Right cardiac atrium (tissue), 5 donors: ENCODE measurements at places on chromosomes 3 and 15.

DNA sequence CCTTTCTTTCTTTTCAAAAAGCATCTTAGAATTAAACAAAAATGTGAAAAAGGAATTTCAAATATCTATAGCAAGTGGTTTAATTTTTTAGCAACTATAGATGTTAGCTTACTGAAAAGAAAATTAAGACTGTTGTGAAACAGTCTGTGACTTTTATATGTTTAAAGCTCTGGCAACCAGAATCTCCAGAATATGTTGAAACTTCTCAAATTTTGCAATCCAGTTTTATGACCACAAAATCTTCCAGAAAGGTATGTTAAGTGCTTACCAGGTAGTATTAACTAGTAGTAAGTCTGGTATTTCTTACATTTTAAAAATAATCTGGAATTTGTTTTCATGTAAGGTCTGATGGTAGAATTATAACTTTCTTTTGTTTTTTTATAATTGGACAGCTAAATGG lies 235.0 kb downstream of the SLC9A9 start:
- DNase-seq: no peak

- DNase-seq: peak; percentile 47
Measured at GRCh38 chr15:77017091-77017660, 22.2 kb downstream of the PSTPIP1 start.

DNA sequence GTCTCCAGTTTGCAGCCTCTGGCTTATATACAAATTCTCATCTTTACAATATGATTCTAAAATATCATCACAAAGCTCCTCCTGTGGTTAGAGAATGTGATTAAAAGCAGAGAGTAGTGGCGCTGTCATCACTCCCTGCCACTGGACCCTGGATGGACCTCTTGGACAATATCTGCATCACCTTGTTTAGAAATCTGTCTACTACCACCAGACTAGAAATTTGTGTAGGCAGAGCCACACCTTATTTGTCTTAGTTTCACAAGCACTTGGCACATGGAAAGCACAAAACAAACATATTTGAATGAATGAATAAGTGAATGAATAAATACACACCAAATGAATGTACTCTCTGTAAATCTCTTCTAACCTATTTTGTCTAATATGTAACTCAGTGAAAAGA lies 68.1 kb downstream of the IMPG2 start:
- DNase-seq: no peak

DNA sequence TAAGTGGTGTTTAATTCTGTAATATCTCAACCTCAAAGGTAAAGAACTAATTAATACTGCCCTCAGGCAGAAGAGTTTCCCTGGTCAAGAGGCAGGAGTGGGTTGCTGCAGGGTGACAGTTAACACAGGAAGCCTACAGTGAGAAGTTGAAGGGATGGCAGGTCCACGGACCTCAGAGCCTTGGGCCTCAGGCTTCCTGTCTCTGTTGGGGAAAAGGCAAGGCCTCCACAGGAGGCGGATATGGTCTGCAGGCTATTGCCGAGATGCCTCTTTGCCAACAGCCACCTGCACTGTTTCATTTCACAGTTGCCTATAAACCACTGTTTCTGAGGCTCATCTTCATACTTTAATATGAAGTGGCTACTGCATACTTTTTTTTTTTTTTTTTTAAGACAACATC lies 33.3 kb upstream of the RPN1 start:
- DNase-seq: no peak

GRCh38 chr3:148331081-148331846 lies 366.4 kb upstream of the AGTR1 start:
- DNase-seq: no peak

GRCh38 chr3:5630406-5630805 lies 442.9 kb downstream of the EDEM1 start:
- no peak for DNase-seq

- DNase-seq: no peak
Measured at GRCh38 chr3:57918123-57918837, 89.9 kb upstream of the FLNB start.

- DNase-seq: no peak
Measured at GRCh38 chr15:96264351-96264798, 66.1 kb upstream of the NR2F2 start.

DNA sequence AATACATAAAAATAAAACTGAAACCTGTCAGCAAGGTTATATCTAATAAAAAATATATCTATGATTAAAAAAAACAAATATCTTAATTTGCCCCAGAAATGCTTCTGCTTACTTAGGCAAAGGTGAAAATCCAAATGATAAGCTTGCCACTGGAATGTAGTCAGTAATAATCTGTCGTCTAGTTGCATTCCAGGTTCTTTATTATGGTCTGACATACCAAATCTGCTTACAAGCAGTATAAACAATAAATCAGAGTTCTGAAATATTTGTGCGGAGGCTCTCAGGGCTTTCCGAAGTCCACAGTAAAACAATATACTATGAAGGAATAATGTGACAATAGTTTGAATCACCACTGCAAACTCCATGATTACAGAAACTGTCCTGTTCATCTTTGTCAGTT lies 1133.5 kb downstream of the ROBO1 start:
- DNase-seq: no peak

GRCh38 chr3:141913150-141913811 lies 36.8 kb downstream of the ATP1B3 start:
- no peak for DNase-seq

- DNase-seq: peak; percentile 79
Measured at GRCh38 chr3:129892857-129893580, 492 bp downstream of the TMCC1 start.

DNA sequence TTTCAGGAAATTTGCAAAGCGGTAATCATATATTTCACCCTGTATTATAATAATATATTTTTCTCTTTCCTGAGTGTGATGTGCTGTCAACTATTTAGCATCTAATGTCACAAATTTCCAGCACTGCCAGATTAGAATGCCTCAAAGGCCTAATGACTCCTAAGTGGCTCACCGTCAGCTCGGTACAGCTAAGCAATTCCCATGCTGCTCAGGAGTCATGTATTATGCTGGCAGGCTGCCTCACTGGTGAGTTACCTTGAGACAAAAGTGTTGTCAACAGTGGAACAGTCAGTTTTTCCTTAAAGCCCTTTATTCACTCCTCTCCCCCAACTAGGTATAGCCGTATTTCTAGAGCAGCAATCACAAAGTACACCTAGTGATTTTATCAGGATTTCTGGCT lies 83.6 kb downstream of the NSUN3 start:
- no peak for DNase-seq

- DNase-seq: no peak
Measured at GRCh38 chr3:22319446-22319845, 568.4 kb upstream of the ZNF385D start.

DNA sequence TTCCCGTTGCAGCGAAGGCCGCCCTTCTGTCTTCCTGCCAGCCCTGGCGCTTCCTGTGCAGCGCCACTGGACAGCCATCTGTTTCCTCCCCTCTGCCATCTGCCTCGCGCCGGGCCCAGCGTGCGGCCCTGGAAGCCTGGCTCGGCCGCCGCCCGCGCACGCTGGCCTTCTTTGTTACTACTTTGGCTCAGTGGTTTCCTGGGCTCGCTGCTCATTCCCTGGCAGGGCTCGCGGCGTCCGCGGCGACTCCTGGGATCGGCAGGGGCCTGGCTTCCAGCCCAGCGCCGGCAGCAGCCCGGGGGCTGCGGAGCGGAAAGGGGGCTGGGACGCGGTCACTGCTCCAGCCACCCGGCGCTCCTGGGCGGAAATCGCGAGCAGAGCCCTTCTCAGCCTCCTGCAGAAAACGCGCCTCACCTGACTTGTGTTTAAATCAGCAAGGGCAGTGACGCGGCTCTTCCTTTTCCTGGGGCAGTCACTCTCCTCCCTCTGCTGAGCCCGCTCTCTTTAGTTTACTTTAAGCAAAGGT lies 10.0 kb downstream of the CMTM7 start:
- peak; percentile 86 for DNase-seq

DNA sequence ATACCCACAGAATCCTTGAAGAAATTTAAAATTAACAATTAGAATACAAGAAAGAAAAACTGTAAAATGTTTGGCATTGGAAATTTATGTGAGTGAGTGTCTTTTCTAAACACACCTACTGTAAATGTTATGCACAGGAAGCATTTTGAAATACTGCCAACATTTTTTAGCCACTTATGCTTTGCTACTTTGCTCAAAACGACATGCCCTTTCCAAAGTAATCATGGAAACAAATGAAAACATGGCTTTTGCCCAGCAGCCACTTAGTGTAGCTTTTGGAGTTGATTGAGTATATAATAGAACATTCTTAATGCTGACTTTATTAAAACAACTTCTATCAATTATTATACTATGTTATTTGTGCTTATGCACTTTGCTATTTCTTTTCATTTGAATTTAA lies 823.0 kb downstream of the CADM2 start:
- DNase-seq: no peak

DNA sequence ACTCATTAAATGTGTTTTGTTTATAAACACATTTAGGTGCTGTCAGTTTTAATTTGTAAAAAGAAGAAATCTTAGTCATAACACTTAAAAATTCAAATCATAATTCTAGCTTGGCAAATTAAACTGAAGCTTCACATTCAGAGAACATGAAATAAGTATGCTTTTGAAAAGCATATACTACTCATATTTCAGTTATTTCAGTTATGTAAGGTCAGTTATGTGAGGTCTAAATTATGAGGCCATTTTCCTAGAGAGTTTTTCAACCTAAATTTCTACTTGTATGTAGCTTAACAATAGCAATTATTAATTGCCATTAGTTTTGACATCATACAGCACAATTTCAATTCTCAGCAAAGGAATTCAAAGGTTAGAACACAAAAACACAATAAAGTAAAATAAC lies 465.0 kb downstream of the PLOD2 start:
- DNase-seq: no peak

DNA sequence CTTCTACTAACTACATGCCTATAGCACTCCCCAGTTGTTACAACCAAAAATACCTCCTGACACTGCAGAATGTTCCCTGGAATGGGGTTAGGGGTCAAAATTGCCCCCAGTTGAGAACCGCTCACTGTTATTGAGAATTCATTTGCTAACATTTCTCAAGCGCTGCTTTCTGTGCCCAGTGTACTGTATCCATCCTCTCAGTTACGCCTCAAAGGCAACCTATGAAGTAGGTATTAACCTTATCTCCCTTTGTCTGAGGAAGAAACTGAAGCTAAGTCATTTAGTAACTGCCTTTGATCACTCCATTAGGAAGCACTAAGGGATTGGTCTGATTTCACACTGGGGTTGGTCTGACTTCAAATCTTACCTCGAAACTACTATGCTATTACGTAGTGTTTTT lies 70.1 kb downstream of the CADPS start:
- DNase-seq: no peak

GRCh38 chr3:4656059-4656458 lies 162.9 kb downstream of the ITPR1 start:
- DNase-seq: peak; percentile 76

GRCh38 chr3:194787650-194788049 lies 102.0 kb downstream of the FAM43A start:
- no peak for DNase-seq

- DNase-seq: no peak
Measured at GRCh38 chr3:84789961-84790360, 168.8 kb upstream of the CADM2 start.

GRCh38 chr3:124092811-124093210 lies 100.9 kb upstream of the ROPN1 start:
- no peak for DNase-seq

DNA sequence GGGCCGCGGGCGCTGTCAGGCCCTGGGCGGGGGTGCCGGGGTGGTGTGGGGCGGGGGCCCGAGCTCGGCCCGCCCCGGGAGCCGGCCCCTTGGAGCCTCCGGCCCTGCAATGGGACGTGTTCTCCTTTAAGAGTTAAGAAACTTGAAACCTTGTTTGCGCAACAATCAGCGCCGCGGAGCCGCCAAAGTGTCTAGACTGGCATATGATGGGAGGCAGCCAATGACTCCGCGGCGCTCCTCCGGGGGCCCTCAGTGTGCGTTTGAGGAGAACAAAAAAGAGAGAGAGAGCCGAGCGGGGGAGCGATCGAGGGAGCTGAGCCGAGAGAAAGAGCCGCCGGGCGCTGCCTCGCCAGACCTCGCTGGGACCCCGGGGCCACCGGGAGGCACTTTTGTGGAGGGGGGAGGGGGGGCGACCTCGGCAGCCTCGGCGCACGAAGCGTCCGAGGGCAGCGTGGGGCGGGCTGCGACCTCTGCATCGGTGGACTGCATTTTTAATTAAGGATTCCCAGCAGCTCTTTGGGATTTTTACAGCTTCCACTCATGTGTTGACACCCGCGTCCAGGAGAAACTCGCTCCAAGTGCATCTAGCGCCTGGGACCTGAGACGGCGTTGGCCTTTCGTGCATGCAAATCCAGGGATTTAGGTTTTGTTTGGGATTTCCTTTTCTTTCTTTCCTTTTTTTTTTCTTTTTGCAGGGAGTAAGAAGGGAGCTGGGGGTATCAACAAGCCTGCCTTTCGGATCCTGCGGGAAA lies at the start of gene SMAD6:
Gene SMAD6 (plus strand): TSS at position 202 of the 752 bp plus-strand sequence. CDS start 1,023 bp downstream, outside the sequence.
- peak; percentile 98 for DNase-seq

DNA sequence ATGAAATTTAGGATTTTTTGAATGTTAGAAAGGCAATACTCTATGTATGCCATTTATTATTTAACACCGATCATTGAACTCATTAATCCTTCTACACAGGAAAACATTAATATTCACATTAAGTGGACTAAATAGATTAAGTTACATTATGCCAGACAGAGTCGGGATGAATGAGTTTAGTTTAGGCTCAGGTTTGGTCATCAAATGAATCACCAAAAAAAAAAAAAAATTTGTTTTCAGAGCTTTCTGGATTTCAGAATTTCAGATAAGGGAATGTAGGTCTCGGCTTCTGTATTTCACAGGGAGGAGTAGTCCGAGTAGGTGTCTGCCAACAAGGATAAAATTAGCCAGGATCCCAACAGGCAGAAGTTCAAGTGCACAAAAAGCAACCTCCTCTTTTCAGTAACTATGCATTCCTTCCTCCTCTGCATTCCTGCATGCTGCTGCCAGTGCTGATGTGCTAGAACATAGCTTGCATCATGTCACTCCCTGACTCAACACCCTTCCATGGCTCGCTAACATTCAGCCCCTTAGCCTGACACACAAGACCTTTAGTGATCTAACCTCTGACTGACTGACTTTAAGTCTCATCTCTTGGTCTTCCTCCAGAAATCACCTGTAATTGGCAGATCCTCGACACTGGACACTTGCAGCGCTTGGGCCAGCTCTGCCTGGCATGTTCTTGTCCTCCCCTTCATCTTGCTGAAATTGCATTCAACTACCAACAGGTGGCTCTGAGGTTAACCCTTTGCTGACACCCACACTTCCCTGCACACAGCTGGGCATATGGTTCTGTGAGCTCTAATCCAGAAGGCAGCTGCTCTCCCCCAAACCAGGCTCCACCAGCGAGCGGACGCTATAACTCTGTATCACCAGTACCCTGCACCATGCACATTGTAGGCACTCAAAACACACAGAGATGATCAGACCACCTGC lies 145.4 kb upstream of the PROK2 start:
- peak; percentile 23 for DNase-seq

- DNase-seq: peak; percentile 70
Measured at GRCh38 chr3:50299929-50300680, 900 bp upstream of the HYAL3 start.

GRCh38 chr3:157305392-157305791 lies 131.3 kb upstream of the PTX3 start:
- DNase-seq: no peak

GRCh38 chr15:58021332-58022230 lies 43.9 kb downstream of the ALDH1A2 start:
- DNase-seq: no peak
